ENCODE measurements at places on chromosomes 5 and 9.

- no peak for DNase-seq
These were observed 27.5 kb downstream of the PHF2 start for GRCh38 chr9:93603906-93604326.

GRCh38 chr9:81628897-81629296, 60.5 kb downstream of the TLE1 start:
- no peak for DNase-seq

GRCh38 chr5:82707741-82708140, 369.5 kb downstream of the TMEM167A start:
- DNase-seq: no peak

- no peak for DNase-seq
These were observed 2.1 kb downstream of the SLC6A3 start for GRCh38 chr5:1443171-1443570.

GRCh38 chr9:36336131-36336907, 63.8 kb downstream of the RNF38 start:
- no peak for DNase-seq

DNA sequence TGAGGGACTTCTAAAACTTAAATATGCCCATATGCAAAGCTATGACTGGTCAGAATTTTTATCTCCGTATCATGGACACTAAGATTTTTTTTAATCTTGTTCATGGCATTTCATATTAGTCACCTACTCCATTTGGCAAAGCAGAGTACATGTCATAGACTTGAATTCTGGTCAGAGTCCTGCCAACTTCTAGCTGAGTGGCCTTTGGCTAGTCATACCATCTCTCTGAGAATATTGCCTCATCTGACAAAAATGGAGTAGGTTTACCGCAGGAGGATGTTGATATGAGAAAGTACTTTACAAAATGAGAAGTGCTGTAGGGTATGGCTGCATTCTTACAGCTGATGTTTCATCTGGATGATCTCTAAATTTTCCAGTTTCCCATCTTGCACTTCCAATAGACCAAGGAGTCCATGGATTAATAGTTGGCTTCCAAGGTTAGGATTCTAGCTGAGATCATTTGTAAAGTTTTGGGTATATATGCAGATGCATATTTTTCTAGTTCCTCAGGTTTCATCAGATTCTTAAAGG, 150.8 kb upstream of the NR3C1 start:
- no peak for DNase-seq

GRCh38 chr5:131957721-131958441, 12.4 kb upstream of the MEIKIN start:
- no peak for DNase-seq

DNA sequence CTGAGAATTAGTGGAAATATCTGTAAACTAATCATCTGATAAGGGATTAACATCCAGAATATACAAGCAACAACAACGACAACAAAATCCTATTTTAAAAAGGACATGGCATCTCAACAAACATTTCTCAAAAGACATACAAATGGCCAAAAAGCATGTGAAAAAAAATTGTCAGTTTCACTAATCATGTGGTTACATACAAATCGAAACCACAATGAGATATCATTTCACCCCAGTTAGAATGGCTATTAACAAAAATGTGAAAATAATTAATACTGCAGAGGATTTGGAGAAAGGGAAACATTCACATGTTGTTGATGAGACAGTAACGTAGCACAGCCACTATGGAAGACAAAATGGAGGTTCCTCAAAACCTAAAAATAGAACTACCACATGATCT, 69.5 kb downstream of the ERP44 start:
- DNase-seq: no peak

DNA sequence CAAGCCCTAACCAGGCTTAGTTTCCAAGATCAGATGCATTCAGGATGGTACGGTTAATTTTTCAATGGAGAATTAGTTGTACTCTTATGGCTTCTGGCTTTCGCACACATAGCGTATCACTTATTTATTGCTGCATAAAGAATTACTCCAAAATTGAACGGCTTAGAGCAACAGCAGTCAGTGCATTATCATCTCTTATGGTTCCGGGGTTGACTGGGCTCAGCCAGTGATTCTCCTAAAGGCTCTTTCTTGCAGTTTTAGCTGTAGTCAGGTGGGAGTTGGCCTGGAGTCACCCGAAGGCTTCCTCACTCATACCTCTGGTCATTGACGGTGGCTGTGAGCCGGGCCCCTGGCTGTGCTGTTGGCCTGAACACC, 595 bp upstream of the GRHPR start:
- no peak for DNase-seq

DNA sequence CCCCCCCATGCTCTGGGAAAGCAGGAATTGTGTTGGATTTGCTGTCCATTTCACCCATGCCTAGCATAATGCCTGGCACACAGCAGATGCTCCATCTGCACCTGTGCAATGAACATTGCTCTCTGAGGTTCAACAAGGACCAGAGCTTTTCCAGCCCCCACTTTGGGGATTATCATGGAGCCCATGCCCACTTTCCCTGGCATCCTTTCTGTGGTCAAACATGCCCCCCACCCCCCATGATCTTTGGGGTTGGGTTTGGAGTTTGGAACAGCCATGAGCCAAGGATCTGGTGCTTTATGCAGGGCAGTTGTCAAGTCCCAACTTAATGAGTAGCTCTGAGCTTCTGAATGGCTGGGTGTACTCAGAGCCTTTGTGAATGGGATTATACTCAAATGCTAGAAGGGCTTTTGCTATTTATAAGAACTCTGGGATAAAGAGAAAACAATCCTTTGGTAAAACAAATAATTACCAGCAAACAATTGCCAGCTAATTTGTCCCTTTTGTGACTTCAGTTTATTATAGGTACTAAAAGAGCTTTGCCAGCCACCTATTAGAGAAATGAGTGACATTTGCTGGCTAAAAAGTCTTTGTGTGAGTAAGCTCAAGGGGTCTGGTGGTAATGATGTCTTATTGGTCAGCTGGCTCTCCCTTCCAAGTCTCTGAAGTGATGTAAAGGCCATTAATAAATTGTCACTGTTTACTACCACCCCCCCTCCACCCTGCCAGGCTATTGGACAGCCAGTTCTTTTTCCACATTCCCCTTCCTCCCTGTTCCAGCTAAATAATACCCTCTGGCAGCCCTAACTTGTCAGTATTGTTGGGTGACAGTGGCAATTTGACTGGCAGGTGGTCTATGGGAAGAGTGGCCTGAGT, 182.3 kb downstream of the MACROH2A1 start:
- no peak for DNase-seq

DNA sequence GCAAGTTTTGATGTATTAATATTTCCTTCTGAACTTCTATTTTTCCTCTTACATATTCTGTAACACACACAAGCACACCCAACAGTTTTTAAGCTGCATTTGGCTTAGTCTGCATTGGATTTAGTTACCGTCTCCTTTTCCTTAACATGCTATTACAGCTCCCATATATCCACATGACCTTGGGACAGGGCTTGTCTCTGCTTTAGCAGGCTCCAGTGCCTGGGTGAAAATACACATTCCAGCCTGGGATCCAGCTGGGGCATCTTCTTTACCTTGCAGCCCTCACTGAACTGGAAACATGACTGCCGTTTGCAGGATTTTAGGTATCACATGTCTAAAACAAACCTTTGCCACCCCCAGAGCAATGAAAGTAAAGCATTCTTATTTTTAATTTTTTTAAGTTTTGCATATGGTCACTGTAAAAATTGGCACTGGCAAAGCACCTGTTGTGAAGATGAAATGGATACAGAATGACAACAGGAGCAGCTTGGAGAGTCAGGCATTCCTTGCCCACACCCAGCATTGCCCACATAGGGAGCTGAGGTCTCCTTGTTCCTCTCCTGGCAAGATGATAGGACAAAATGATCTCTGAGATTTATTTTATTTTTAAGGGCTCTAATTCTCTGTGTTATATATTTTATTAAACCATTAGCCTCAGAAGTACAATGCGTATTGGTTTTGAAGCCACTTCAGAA, 4.0 kb downstream of the GADD45G start:
- no peak for DNase-seq

GRCh38 chr5:2298781-2299180, 416.1 kb upstream of the IRX4 start:
- no peak for DNase-seq

DNA sequence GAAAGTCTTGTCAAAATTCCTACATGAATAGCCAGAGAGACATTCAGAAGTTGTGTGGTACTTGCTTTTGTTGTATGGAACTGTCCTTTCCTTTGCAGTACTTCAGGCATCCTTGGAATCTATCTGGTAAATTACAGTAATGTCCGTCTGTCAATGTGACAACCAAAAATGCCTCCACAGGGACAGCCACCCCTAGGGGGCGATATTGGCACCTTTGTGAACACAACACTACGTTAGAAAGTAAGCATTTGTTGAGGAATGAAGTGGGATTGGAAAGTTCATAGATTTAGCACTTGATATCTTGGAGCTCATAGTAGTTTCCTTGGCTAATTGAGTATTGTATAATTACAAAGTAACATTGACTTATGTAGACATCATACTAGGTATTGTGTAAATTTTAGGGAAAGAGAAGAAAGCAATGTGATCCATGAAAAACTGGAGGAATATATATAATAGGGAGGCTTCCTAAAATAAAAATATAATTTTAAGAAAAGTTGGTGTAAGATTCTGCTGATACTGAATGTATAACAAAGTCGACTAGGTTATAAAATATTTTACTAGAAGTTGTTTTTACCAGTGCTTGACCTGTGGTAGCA, 32.7 kb downstream of the TMEFF1 start:
- peak; percentile 63 for DNase-seq

- DNase-seq: no peak
These were observed 212.8 kb upstream of the CHD1 start for GRCh38 chr5:99141534-99142128.

DNA sequence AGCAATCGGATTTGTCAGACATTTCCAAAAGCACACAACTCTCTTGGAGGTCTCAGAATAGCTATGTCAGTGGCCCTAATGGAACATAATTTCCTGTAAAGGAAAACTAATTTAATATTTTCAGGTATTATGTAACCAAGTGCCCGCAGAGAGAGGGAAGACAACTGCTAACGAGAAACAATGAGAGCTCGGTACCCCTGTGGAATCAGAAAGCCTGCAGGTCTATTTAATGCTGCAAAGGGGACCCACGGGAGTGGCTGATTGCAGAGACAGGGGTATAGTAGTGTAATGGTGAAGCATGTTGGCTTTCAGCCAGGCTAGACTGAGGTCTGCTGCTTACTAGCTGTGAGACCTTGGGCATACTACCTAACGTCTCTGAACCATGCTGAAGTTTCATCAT, 508.1 kb upstream of the BRINP1 start:
- no peak for DNase-seq

GRCh38 chr5:103272377-103272776, 13.8 kb downstream of the MACIR start:
- no peak for DNase-seq

- no peak for DNase-seq
These were observed 116.6 kb upstream of the IFNE start for GRCh38 chr9:21598749-21599148.

- no peak for DNase-seq
These were observed 3.1 kb downstream of the MRPL36 start for GRCh38 chr5:1796371-1797102.

- no peak for DNase-seq
These were observed 71.1 kb upstream of the FRRS1L start for GRCh38 chr9:109238125-109238524.

DNA sequence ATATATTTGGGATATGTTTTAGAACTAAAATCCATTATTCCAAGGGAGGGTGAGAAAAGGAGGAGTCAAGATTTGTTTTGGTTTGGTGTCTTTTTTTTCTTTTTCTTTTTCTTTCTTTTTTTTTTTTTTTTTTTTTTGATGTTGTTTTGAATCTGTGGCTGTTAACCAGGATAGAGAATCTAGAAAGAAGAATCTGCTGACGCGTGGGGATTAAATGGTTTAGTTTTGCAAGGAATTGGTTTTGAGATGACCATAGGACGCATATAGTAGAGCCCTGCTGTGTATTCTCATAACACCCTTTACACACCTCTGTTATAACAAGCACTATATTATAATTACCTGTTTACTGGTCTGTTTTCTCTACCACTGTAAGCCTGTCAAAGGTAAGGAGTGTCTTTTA, 9.4 kb downstream of the RABGAP1 start:
- no peak for DNase-seq

GRCh38 chr5:73957397-73958001, 331.5 kb downstream of the ARHGEF28 start:
- no peak for DNase-seq

DNA sequence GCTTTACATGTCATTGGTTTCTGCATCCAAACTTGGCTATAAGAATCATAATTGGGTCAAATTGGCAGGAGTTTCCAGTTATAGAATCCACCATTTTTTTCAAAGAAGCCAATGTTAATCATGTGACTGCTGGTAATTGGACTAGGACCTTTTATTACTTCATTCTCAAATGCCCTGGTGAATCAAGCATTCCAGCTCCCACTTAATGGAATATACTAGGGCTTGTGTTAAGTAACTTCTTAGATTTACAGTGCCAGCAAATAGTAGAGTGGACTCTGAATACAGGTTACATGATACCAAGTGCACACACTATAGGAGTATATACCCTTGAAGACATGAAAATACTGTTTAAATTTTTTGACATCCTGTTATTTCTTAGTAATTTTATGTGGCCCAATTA, 96.7 kb downstream of the NUDT12 start:
- no peak for DNase-seq

DNA sequence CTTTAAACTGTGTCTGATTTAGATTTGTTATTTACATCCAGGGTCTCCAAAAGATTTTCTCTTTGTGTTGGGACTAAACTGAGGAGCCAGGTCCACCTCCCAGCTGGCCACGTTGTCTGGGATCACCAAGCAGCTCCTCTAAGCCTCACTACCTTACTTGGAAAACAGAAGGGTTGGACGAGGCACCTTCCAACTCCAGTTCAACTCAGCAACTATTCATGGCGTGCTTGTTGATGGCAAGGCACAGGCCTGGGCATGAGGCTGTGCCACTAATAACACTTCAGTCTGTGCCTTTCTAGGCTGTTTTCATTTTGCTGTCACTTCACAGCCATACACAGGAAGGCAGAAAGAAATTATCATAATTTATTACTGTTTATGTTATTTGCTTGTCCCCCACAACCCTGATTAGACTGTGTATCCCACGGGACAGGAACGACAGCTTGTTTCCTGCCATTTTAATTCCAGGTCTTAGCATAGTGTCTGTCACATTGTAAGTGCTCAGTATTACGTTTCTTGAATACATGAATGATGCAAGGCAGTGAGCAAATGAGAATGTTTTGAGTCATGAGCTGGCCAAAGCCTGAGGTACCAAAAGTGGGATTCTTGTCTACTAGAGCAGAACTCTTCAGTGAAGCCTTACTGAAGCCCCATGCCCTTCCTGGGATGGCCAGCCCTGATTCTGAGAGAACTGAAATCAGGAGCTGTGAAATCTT, 125.8 kb downstream of the GALNT10 start:
- no peak for DNase-seq

- DNase-seq: no peak
These were observed 84.9 kb upstream of the PTGER4 start for GRCh38 chr5:40594811-40595210.

GRCh38 chr9:133821601-133822429, 83.7 kb upstream of the SARDH start:
- no peak for DNase-seq
